ENCODE measurements at places on chromosomes 2 and 18.

DNA sequence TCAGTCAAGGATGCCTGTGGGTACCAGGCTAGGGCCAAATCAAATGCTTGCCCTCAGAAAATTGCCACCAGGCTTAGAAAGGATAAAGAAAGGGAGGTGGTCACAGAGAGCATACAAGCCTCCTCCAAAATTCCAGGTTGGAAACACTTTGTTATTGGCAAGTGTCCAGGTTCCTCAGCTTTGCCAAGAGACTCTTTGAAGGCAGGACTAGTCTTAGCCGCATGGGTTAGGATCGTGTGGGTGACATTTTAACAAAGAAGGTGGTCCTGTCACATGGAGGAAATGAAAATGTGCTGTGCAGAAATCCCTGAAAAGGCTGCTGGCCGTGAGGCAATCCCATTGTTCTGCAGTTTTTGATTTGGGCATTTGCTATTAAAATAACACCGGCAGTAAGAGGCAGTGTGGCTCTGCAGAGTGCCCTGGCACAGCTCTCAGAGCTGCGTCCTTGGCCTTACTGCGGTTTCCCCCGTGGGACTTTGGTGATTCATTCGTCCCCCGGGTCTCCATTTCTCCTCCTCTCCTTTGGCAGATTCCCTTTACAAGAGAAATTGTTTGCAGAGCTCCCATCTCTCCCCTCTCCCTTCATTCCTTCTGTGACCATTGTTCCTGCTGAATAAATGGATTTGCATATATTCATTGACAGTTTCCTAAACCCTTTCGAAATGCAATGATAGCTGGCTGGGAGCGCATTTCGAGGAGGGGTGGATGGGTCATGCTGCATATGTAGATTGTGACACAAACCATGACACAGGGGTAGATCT lies 187.3 kb downstream of the VAPA start:
- DNase-seq: peak; percentile 11

DNA sequence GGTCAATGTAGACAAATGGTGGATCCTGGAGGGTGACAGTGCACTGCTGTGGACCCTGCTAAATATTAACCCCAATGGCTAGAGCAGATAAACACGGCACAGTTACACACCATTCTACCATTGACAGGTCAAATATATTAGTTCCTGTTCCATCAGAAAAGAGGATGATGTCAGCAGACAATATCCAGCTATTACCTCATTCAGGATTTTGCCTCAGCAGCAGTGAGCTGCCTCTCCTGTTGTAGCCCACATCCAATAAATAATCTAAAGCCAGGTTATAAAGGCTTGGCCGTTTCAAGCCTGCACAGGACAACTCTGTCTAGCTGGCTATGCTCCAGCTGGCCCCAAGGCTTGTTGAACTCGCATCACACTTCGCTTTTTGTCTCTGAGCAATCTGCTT lies 31.6 kb upstream of the NETO1 start:
- DNase-seq: no peak

DNA sequence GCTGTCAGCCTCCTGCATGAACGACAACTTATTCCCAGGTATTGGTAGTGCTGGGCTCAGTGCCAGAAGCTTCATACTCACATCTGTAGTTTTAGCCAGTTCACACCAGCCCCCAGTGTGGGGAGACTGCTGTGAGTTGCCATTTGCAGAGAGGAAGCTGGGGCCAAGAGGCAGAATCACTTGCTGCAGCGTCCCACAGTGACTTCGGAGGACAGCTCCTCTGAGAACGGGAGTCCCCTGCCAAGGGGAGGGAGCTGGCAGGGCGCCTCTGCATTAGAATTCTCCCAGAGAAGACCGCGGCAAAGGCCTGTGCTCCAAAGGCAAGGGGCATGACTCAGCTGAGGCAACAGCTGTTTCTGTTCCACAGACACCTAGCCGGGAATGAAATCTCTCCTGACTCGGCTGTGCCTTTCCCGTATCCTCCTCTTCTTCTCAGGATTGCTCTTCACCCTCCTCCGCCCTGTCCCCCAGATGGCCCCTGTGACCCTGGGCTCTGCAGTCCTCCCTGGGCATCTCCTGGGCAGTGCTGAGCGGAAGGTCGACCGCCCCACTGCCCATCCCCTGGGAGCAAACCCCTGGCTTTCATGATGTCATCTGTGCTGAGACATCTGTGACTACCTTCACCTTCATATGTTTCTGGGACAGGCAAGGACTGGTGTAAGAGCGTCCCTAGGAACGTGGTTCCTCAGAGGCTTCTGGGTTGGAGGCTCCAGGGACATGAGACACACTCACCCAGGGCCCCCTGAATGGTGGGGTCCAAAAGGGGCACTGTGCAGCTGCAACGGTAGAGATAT lies 18.0 kb downstream of the MAL start:
- peak; percentile 98 for DNase-seq

DNA sequence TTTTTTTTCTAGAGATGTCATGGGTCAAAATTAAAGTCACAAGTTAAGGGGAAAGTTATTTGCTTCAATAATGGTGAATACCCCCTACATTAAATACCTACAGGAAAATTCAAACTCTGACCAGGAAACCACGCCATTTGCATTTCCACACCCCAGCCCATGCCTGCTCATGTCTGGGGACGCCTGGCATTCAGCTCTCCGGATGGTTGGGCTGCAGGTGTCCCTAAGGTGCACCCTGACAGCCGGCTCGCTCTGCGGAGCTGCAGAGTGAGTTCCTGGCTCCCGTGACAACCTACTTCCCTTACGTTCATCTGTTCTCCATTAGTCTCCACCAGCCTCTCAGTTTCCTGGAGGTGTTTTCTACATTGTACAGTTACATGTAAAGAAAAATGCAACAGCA lies 122.7 kb upstream of the RIOK3 start:
- DNase-seq: no peak

- no peak for DNase-seq
Measured at GRCh38 chr18:48376406-48376805, 32.8 kb downstream of the ZBTB7C start.

GRCh38 chr18:295756-296490 lies 28.1 kb upstream of the THOC1 start:
- DNase-seq: peak; percentile 17

GRCh38 chr2:237072067-237072931 lies 13.4 kb upstream of the COPS8 start:
- peak; percentile 71 for DNase-seq

DNA sequence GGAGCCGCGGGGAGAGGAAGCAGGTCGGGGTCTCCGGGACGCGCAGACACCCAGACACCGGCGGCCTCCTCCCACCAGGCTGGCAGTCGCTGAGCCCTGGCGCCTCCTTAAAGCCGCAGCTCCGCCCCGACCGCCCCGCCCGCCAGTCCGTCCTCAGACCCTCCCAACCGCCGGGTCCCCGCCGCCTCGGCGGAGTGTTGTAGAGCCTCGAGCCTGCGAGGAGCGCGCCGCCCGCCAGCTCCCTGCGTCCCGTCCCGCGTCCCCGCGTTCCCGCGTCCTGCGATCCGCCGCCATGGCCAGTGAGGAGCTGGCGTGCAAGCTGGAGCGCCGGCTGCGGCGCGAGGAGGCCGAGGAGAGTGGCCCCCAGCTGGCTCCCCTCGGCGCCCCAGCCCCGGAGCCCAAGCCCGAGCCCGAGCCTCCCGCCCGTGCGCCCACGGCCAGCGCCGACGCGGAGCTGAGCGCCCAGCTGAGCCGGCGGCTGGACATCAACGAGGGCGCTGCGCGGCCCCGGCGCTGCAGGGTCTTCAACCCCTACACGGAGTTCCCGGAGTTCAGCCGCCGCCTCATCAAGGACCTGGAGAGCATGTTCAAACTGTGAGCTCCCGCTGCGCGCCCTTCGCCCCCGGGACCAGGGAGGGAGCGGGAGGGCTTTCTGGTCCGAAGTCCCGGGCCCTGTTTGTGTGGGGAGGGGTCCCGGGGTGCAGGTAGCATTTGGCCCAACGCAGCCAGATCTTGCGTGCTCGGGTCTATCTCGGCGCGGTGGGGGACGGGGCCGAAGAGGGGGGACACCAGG lies at the start of gene EFHD1:
TSS of gene EFHD1 (plus strand) at position 192 of the 793 bp plus-strand sequence. CDS start at position 293, 101 bp downstream.
- peak; percentile 66 for DNase-seq

GRCh38 chr18:80196528-80197320 lies 50.6 kb downstream of the PARD6G start:
- DNase-seq: peak; percentile 67

DNA sequence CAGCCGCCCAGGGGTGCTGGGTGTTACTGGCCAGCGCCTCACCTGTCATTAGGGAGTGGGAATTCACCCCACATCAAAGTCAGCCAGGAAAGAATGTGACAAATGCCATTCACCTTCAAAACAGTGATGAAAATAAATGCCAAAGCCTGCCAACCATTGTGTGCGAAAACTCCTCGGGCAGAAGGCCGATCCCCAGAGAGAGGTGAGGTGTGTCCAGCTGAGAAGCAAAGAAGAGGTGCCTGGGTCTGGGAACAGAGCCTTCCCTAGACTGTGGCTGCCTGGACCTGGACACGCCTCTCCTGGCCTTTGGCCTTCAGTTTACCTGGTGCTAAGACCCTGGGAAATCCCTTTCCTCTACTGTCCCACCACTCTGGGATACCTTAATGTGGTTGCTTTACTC lies 142.7 kb downstream of the CYP26B1 start:
- no peak for DNase-seq

- no peak for DNase-seq
Measured at GRCh38 chr2:188880740-188881139, 93.4 kb upstream of the COL3A1 start.

- no peak for DNase-seq
Measured at GRCh38 chr2:505941-506340, 171.3 kb downstream of the TMEM18 start.

DNA sequence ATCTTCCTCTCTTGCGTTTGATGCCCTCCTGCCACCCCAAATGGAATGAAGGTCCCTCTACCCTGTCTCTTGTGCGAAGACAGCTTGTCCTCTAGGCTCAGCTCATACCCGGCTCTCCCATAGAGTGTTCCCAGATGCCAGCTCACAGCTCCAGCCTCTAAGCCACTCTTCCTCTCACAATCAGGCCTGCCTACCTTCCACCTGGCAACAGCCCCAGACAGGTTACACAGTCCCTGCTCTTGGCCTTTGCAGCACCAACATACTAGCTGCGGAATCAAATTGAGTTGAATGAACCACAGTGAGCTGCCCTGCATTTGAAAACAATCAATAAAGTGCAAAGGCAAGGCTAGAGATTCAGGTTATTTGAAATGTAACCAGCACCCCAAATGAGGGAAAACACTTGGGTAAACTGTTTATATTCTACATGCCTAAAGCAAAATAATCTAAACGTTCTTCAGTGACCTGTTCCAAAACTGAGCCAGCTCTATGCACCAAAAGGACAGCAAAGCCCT lies 105.1 kb downstream of the COL4A4 start:
- no peak for DNase-seq
